ENCODE measurements at places on chromosomes 1 and 21.

DNA sequence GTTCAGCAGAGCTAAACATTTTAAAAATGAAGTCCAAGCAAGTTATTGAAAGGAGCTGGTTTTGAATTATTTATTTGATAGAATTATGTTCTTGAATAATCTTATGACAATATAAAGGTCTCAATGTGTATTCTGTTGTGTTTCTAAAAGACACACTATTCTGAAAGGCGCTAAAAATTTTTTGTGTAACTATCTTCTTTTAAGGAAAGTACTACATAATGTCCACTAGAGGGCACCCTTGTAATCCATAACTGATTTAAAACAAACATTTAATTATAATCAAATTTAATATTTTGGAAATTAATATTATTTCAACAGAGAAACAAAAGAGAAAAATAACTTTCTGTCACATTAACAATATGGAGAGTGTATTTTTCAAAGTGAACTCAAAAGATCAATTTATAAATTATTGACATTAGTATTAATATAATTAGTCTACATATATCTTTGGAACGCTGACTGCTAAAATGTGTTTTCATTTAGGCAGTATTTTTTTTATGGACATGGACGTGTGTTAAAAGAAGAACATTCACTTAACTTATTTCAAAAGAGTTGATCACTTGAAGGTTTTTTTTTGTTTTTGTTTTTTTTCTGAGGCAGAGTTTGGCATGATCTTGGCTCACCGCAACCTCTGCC lies 248.4 kb downstream of the DENND1B start:
- DNase-seq, result no peak

GRCh38 chr1:18429654-18430053 lies 51.1 kb upstream of the KLHDC7A start:
- no peak for DNase-seq

DNA sequence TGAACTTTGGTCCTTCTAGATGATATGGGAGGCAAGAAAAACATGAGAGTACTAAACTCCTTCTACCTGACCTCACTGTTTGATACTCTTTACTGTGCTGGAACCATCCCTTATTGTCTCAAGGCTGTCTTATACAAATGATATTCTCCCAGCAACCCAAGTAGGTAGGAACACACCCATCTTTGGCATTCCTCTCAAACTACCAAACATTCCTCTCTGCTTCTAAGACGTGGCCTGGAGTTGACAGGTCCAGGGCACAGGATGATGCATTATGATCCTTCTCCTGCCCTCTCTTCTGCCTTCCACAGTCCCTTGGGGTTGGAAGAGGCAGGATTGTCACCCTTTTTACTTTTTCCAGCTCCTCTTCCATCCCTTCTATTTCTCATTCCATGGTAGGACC lies 90.5 kb downstream of the SPATA17 start:
- DNase-seq, result no peak

- no peak for DNase-seq
These were observed 46.2 kb upstream of the ZC3H11B start for GRCh38 chr1:219659005-219659600.

GRCh38 chr1:204363335-204364114 lies 3.8 kb upstream of the PLEKHA6 start:
- DNase-seq, result peak; percentile 35

DNA sequence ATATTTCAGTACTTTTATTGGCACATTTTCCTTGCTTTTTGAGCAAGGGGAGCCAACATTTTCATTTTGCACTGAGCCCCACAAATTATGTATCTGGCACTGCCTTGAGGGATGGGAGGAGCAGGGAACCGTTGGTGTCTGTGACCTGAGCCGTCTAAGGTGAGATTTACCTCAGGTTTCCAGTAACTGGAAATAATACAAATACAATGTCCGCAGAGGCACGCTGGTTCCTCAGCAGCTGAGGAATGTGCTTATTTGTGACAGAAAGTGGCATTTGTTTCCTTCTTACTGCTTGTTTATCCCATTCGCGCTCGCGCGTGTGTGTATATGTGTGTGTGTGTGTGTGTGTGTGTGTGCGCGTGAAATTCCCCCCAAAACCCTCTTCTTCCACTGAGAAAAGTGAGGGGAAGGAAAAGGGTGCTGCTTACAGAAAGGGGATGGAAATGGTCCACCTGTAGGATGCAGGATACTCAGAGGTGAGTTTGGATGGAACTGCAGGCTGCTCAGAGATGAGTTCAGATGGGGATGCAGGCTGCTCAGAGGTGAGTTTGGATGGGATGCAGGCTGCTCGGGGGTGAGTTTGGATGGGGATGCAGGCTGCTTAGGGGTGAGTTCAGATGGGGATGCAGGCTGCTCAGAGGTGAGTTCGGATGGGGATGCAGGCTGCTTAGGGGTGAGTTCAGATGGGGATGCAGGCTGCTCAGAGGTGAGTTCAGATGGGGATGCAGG lies 30.2 kb upstream of the SLAMF1 start:
- no peak for DNase-seq

- no peak for DNase-seq
These were observed 15.9 kb upstream of the SPOCD1 start for GRCh38 chr1:31831397-31832378.

DNA sequence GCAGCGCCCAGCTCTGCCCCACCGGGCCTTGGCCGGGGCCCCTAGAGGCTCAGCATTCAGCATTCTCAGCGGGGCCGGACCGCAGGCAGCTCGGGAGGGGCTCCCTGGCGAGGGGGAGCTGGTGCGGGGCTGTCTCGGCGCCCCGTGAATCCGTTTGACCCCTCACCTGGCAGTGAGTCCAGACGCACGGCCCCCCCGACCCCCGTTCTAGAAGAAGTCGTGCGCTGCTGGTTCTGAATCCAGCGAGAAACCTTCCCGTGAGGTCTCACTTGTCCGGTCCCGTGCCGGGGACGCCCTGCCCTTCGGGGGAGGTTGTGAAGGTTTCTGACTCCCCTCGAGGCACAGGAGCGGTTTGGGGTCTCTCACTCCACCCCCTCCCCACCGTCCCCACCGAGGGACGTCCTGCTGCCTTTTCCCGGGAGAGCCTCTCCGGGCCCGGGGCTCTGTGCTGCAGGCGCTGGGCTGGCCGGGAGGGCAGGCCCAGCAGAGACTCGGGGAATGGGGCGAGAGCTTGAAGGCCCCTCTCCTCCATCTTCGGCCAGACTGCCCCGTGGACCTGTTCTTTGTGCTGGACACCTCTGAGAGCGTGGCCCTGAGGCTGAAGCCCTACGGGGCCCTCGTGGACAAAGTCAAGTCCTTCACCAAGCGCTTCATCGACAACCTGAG lies 655 bp downstream of the COL6A1 start:
- no peak for DNase-seq

DNA sequence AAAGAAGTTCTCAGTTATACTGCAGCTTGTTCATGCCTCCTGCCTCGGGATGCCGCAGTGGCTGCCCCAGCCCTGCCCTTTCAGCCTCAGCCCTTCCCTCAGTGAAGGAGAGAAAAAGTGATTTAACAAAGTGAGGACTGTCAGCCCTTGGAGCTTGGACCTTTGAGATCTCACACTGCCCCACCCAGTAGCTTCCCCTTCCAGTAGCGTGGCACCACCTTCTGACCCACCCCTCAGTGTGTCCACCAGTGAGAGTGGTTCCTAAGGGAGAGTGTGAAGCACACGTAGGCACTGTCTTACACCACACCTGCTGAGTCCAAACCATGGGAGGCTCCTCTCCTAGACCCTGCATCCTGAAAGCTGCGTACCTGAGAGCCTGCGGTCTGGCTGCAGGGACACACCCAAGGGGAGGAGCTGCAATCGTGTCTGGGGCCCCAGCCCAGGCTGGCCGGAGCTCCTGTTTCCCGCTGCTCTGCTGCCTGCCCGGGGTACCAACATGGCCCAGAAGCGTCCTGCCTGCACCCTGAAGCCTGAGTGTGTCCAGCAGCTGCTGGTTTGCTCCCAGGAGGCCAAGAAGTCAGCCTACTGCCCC lies at the start of gene CDA:
CDA (plus strand) TSS at position 464 of the 592 bp plus-strand sequence; CDS start at position 497, 33 bp downstream.
- no peak for DNase-seq

- DNase-seq, result no peak
These were observed 1760.3 kb downstream of the NCAM2 start for GRCh38 chr21:22758478-22758877.

DNA sequence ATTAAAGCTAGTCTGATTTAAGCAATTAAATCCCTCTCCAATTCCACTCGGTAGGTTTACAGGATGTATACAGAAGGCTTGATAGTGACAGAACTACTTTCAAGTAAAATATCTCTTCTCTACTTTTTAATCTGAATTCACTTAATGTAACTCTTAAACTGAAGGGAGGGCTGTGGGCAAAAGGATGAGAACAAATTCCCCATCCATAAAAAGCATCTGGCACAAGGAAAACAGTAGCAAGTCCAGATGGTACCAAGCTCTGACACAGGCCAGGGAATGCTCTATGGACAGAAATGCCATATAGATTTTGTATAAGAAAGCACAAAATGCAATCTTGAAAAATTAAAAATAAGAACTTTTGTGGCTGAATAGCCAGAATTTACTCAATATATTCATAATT lies 53.1 kb upstream of the USH2A start:
- DNase-seq, result no peak

DNA sequence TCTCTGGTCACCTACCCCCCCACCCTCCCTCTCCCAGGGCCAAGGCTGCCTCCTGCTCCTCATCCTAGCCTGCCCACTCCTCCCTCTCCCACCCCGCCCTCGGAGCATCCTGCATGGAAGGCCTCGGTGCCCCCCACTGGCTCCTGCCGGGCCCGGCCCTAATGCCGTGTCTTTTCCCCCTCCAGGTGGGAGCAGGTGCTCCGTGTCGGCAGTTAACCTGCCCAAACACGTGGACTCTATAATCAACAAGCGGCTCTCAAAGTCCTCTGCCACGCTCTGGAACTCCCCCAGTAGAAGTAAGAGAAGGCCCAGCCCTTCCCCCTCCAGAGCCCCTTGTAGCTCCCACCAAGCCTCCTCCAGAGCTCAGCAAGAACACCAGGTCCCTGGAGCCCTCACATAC lies 18.8 kb downstream of the MAP7D1 start:
- no peak for DNase-seq

GRCh38 chr21:32143241-32143939 lies 135.5 kb downstream of the MIS18A start:
- no peak for DNase-seq

- DNase-seq, result no peak
These were observed 31.9 kb downstream of the MROH9 start for GRCh38 chr1:170967042-170967910.

GRCh38 chr1:94055459-94056122 lies 65.4 kb downstream of the ABCA4 start:
- no peak for DNase-seq

- DNase-seq, result no peak
These were observed 11.2 kb downstream of the SCAF4 start for GRCh38 chr21:31720739-31721138.

DNA sequence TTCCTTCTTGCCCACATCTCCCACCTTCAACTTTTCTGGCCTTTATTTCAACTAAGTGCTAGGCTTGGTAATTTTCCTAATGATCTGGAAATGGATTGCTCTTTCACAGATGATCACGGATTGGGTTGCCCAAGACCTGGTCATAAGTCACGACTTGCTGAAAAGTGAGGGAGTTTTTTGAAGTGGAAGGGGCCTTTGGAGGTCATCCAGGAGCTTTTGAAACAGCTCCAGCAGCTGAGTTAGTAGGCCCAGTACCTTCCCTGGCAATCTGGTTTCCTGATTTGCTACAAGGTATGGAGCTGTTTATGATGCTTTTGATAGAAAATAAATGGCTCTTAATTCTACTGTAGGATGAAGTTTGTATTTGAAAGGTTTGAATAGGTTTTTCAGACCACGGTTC lies 20.4 kb downstream of the GREM2 start:
- DNase-seq, result no peak

GRCh38 chr1:117897551-117897950 lies 31.9 kb downstream of the GDAP2 start:
- DNase-seq, result no peak

DNA sequence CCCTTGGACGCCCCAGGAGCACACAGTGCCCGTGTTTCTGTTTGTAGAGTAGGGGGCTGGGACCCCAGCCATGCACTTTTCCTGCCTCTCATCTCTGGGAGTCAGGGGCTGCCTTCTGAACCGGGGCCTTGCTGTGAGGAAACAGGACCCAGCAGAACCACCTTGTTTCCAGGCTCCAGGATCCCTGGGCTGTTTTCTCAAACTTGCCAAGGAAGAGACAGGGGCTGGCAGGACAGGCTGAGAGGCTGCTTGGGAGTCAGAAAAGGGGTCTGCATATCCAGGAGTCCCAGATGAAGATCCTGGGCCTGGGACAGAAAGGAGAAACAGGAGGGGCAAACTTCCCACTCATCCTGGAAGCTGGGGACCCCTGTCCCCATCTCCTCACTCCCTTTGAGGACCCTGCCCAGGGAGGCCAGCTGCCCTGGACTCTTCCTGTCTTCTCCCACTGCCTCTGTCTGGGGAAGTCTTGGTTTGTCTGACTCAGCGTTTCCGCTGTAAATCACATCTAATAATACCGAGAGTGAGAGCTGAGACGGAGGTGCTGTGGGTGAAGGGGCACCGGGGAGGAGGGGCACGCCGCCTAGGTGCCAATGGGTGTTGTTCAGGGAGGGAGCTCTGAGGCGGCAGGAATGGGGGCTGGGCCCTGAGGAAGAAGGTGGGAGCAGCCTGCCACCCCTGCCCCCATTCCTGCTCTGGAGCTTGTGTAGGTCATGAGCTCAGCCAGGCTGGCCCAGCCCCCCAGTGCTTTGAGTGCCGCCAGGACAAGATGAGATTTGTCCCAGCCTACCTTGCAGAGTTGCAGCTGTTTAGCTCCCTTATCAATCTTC lies 16.7 kb downstream of the POU3F1 start:
- DNase-seq, result peak; percentile 50

DNA sequence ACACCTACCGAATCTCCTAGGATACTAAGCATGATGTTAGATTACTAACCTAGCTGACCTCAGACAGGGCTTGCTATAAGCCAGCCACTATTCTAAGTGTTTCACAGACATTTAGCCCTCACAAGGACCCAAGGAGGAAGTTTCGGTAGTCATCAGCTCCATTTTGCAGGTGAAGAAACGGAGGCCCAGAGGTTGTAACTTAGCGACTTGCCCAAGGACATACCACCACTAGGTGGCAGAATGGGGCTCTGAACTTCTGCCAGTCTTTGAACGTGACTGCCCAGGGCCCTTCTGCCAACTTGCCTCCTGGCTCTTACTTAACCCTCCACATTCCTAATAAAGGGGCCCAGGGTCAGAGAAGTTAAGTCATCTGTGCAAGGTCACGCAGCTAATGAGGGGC lies 283.5 kb downstream of the C1orf94 start:
- no peak for DNase-seq

GRCh38 chr1:61748566-61748965 lies 6.3 kb downstream of the PATJ start:
- no peak for DNase-seq

DNA sequence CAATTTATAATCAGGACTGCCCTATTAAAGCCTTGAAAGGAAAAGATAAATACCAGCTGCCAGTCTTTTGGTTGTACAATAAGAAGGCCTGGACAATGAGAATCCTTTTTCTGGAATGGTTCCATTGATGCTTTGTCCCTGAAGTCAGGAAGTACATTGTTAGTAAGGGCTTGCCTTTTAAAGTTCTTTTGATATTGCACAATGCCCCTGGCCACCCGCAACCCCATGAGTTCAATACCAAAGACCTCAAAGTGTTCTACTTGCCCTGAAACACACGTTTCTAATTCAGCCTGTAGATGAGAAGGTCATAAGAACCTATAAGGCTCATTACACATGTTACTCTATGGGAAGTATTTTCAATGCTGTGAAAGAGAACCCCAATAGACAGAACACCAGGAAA lies 112.1 kb downstream of the OLFM3 start:
- no peak for DNase-seq

- no peak for DNase-seq
These were observed at the start of gene DMRTA2 for GRCh38 chr1:50422946-50423669. Gene DMRTA2, minus strand, starts transcription at chr1:50423443. Its CDS starts 1,907 bp downstream, at chr1:50421536.

Measured in stimulated activated CD4-positive, alpha-beta T cell treated with anti-CD3 and anti-CD28 coated beads, Interleukin-1b, Interleukin-23, amount 100 ng/mL, for 1 hour (primary cell).